Fibroblast of the aortic adventitia (primary cell): ENCODE measurements at places on chromosomes 6 and 20.

DNA sequence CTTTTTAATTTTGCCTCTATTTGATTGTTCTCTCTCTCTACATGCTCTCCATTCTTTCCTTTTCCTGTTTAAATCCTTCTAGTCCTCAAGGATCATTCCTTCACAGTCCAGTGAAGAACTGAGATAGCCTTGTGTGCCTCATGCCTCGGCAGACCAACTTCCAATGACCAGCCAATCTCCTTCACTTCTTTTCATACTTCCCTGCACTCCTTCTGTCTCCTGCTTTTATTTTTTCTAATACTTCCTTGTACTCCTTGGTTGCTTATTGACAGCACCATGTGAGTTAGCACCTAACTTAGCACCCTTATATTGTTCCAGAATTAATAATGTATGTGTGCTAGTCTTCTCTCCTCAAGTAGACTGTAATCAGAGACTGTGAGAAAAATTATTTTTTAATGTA is 246.8 kb downstream of the ADGRG6 start:
- no peak for DNase-seq

- no peak for DNase-seq
Measured at GRCh38 chr6:39362487-39362865, 40.0 kb upstream of the KCNK16 start.

DNA sequence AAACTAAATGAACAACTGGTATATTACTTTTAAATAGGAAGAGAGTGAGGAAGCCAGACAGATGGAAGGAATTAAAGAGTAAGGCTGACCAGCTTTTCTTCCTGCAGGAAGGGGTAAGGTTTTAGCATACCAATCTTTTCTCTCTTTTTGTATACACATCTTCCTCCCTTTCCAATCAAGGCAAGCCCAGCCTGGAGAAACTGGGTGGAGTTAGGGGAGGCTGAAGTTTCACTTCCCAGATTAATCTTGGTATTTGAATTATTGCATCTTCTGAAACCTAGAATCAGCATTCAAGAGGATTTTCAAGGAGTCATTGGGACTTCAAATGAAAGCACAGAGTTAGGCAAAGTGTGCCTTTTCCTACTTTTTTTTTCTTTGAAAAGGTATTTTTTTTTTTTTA is 33.1 kb downstream of the TMEM14A start:
- no peak for DNase-seq

- no peak for DNase-seq
Measured at GRCh38 chr6:34985236-34985635, 96.2 kb downstream of the ANKS1A start.

DNA sequence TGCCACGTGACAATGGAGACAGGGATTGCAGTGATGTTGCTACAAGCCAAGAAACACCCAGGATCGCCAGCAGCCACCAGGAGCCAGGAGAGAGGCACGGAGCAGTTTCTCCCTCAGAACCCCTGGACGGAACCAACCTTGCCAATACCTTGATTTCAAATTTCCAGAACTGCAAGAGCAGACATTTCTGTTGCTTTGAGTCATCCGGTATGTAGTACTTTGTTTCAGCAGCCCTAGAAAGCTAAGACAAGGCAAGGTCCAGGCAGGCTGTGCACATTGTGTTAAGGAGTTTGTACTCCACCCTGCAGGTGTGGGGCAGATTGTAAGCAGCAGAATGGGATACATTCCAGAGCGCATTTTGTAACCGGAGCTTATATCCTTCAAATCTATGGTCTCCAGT is 48.3 kb downstream of the TRERF1 start:
- DNase-seq, result peak; percentile 45

DNA sequence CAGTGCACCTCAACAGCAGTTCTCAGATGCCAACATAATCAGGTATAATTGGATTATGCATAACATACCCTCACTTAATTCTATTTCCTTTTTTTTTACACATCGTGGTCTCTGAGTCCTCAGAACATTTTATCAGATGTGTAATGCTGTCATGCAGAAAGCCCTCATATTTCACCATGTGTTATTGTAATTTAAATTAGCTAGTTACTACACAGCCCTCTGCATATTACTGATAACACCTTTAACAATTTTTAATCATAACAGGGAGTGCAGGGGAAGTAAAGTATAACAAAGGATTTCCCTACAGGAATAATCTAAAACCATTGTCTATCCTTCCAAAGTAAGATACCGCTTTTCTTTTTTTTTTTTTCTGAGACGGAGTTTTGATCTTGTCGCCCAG is 91.9 kb upstream of the CCDC28A start:
- no peak for DNase-seq

- DNase-seq, result no peak
Measured at GRCh38 chr20:50930976-50931305, 296 bp downstream of the ADNP start.

- DNase-seq, result peak; percentile 18
Measured at GRCh38 chr6:144797881-144798589, 512.9 kb downstream of the UTRN start.

DNA sequence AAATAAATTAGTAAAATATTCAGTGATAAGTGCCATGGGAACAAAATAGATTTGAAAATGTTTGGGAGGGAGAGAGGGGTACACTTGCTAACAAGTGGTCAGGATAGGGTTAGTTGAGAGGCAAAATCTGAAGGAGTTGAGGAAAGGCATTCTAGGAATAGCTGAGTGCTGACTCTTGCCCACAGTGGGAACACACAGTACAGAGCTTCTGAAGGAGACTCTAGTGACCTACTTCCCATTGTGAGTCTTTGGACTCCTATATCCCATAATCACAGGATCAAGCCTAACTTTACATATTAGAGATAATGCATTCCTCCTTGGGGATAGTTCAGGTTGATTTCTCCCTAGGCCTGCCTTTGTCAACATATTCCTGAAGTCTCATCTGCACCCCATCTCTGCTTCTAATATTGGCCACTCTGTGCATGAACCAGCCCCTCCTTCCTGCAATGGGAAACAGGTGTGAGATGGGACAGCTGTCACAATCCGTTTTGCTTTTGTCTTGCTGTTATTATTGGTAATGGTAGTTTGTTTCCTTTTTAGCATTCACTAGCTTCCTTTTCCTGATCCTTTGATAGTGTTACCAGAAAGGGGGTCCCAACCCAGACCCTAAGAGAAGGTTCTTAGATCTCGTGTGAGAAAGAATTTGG is 2.6 kb upstream of the TRIM38 start:
- DNase-seq, result no peak

DNA sequence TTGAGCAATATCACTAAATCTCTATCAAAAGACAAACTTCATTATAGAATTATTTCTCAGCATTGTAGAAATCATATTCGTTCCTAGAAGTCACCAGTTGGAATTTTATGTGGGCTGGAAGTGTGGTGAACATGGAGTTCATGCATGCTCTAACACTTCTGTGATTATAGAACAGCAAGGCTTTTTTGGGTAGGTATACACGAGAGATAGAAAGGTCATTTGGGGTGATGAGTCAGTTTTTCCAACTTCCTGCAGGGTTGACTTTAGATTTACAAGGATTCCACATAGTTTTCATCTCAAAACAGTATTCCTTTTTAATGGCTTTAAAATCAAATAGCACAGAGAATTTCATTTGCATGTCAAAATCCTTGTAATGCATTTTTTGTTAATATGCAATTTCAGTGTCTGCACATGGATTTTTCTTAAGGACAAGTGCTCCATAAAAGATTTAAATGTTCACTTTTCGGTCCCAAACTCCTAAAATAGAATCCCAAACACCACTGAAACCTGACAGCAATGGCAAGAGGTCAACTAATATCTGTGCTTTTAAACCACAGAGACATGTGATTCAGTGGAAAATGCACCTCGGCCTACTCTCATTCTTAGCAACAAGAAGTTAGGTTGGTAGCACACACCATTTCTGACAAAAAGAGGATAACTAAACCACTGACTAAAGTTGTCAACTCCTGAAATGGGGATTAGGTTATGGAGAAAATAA is 211.0 kb downstream of the MOXD1 start:
- DNase-seq, result peak; percentile 69

DNA sequence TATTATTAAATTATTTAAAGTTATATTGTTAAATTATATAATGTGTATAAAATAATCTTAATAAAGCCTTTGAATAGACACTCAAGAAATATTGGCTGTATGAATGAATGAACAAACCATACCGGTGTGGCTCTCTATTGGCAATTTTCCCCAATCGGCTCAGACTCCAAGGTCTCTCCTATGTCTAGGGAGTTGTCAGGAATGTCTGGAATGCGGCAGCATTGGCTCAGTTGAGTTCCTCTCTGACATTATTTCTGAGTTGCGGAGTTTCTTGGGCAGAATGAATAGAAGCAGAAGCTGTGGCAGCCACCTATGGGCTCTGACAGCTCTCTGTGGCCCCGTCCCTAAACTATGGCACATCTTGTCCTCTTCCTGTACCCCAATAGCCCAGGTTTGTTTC is 111.0 kb downstream of the SOBP start:
- DNase-seq, result peak; percentile 86
